Left renal cortex interstitium (tissue), 4 donors: ENCODE measurements at places on chromosomes 3 and 15.

DNA sequence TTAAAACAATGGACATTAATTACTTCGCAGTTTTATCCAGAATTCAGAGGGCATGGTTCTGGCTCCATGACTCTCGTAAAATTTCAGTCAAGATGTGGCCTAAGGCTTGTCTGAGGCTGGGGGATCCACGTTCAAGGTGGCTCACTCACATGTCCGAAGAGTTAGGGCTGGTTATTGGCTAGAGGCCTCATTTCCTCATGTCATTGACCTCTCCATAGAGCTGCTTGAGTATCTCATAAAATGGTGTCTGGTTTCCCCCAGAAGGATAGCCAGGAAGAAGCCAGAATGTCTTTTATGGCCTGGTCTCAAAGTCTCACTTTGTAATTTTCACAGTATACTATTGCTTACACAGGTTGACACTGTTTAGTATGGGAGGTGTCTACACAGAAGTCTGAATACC lies 67.3 kb upstream of the DCBLD2 start:
- DNase-seq = no peak

GRCh38 chr15:84598250-84598649 lies 2.6 kb upstream of the ZSCAN2 start:
- no peak for DNase-seq

DNA sequence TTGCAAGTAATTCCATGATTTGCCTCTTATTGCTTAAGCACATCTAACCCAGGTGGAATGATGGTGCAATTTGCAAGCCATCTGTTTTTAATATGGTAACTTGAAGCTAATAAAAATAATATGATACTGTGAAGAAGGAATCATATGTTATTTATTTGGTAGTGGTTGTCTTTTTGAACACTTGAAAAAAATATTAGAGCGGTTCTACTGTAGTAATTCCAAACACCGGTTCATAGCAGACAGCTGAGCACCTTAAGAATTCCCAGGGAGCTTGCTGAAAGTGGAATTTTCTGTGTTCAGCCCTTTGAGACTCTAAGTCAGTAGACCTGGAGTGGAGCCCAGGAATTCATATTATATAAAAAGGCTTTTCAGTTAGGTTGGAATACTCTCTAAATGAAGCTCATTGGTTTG lies 687.4 kb downstream of the EDEM1 start:
- no peak for DNase-seq

DNA sequence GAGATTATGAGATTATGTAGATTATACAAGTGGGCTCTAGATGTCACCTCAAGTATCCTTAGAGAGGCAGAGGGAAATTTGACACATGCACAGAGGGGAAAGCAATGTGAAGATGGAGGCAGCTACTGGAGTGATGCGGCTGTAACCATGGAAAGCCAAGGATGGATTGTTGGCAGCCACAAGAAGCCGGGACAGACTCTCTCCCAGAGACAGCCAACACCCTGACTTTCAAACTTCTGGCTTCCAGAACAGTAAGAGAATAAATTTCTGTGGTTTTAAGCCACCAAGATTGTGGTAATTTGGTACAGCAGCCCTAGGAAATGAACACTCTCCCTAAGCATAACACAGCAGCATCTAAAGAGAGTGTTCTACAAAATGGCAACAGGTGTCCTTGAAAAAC lies 34.4 kb upstream of the PRICKLE2 start:
- DNase-seq = no peak

GRCh38 chr3:47007001-47007400 lies 27.5 kb downstream of the NBEAL2 start:
- DNase-seq = no peak

DNA sequence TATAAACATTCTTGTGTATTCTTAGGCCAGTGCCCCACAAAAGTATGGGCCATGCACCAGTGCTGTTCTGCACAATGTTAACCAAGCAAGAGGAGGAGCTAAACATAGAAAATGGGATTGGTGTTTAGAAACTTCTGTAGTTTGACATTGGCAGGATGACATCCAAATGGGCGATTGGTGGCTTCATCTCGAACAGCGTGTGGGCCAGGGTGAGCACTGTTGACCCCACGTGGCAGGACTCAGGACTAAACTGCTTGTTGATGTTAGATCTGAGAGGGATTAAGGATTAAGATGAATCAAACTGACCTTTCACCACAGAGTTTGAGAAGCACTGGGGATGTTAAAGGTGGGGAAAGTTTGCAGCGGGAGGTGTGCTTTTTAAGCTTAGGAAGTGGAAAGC lies 31.9 kb downstream of the ZNF710 start:
- no peak for DNase-seq
